ENCODE measurements at places on chromosomes 3 and 15. TPM values are rescaled to one million over a fixed set of nuclear protein-coding genes. Genes with fewer than 3 reads are reported as not detected.

Gene RTP1
- not detected for total RNA-seq

Gene TTLL13
- total RNA-seq = not detected

Gene RGMA
- 0.18 TPM for total RNA-seq

Gene CD200R1
- total RNA-seq = under 0.01 TPM

Gene GOLGA6D
- total RNA-seq = not detected

Gene ZBTB47
- total RNA-seq = 10.9 TPM

Gene ISL2
- 1.3 TPM for total RNA-seq

GRCh38 chr15:71003319-71003718, 110.7 kb downstream of the LRRC49 start:
- no peak overlapping the region for H3K27ac ChIP-seq
- DNase-seq = peak; percentile 62
- no peaks in the 10 kb centered on the region for H3K27me3 ChIP-seq
- no peaks in the 10 kb centered on the region for H3K36me3 ChIP-seq
- H3K4me1 ChIP-seq = peaks cover 2% of the 10 kb centered on the region
- no peak overlapping the region for H3K4me3 ChIP-seq

GRCh38 chr15:82540055-82540983, at the start of gene RPS17:
RPS17 (minus strand) TSS chr15:82540457; CDS start chr15:82540428, 29 bp downstream.
- H3K4me3 ChIP-seq = peak within 1 kb of the TSS; percentile 99
- peaks cover 35% of the 10 kb centered on the region for H3K36me3 ChIP-seq
- peak within 1 kb of the TSS; percentile 89 for H3K27ac ChIP-seq
- peaks cover 6% of the 10 kb centered on the region for H3K4me1 ChIP-seq
- H3K27me3 ChIP-seq = no peaks in the 10 kb centered on the region

DNA sequence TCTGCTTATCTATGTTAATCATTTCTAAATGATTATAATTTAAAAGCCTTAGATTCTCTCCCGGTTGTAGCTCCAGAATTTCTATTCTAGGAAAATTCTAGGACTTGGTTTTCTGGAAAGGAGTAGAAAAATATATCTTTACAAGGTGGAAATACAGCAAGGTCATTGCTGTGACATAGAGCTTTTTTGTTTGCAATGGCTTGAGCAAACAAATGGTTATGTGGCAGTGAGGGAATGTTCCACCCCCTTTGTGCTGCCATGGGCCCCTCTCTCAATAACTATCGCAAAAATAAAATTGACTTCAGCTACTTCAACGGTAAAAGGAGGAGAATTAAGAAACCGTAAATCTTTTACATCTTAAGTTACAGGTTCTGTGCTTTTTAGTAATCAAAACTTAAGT, 517.1 kb downstream of the EPHA3 start:
- no peak overlapping the region for H3K27ac ChIP-seq
- H3K27me3 ChIP-seq = no peaks in the 10 kb centered on the region
- no peaks in the 10 kb centered on the region for H3K36me3 ChIP-seq
- H3K4me3 ChIP-seq = no peak overlapping the region
- no peak for DNase-seq

- DNase-seq = no peak
- no peak overlapping the region for H3K4me3 ChIP-seq
- peaks cover 26% of the 10 kb centered on the region for H3K36me3 ChIP-seq
- H3K4me1 ChIP-seq = peaks cover 8% of the 10 kb centered on the region
These were observed 23.6 kb downstream of the HEG1 start for GRCh38 chr3:125032100-125032643.

- no peaks in the 10 kb centered on the region for H3K4me1 ChIP-seq
- H3K27ac ChIP-seq = no peak overlapping the region
- no peaks in the 10 kb centered on the region for H3K27me3 ChIP-seq
These were observed 112.6 kb downstream of the SQOR start for GRCh38 chr15:45747426-45747825.

DNA sequence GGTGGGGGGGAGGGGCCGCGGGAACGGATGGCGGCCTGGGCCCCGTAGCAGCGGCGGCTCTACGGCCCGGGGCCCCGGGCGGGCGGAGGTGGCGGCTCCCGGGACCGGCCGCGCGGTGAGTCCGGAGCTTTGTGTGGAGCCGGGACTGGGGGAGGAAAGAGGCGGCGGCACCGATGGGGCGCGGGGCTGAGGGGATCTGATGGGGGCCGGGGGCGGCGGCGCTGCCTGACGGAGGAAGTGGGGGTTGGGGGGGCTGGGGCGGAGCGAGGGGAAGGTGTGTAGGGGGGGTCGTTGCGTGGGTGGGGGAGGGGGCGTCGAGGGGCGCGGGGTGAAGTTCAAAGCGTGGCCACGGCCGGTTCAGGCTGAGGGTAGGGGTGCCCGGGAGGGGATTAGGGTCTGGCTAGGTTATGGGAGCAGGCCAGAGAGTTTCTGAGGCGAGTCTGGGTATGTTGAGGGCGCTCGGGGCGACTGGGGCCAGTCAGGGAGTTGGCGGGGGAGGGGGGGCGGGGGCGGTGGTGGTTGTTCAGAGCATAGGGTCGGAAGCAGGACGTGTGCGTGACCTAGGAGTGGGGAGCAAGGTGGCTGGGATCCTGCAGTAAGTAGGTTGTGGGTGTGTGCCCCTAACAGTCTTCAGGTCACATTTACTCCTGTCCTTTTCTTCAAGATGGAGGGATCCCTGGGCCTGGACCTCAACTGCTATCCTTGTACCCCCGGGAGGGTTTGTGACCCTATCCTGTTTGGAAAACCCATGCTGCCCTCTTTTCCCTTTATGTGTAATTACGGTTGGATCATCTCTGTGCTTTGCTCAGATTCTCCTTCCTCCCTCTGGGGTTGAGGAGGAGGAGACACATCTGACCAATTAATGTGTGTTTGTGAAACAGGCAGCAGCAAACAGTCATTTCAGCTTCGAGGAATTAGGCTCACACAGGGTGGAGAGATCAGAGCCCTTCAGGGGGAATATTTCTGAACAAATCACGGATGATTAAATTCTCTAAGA, 644 bp downstream of the ZNF609 start:
- no peaks in the 10 kb centered on the region for H3K27me3 ChIP-seq
- H3K4me1 ChIP-seq = peaks cover 11% of the 10 kb centered on the region
- H3K36me3 ChIP-seq = peaks cover 3% of the 10 kb centered on the region
- H3K27ac ChIP-seq = peak overlapping the region; percentile 81

DNA sequence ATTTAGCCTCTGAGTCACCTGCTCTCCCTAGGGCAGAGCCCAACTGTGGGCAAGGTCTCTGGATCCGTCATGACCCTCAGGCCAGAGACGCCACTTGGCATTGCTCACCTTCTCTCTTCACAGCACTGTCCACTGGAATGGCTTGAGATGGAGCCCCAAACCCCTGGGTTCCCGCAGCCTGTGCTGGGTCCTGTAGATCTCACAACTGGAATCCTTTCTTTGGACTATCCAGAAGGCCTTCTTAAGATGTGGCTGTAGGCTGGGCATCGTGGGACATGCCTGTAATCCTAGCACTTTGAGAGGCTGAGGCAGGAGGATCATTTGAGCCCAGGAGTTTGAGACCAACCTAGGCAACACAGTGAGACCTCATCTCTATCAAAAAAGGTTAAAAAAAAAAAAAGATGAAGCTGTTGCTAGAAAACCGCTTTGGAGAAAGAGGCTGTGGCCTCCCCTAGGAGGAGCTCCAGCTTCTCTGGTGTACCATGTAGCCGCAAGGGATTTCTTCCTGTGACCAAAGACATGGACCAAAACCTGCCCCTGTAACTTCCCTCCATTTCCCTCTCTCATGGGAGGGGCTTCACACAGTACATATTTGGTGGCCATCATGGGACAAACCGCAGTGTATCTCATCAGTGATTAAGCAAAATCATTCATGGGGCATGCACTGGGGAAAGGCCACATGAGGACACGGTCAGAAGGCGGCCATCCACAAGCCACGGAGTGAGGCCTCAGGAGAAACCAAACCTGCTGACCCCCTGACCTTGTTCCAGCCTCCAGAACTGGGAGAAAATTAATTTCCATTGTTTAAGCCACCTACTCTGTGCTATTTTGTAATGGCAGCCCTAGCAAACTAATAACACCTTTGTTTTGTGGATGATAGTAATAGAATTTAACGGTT, 23.3 kb upstream of the BUB1B start:
- H3K4me3 ChIP-seq = no peak overlapping the region
- no peaks in the 10 kb centered on the region for H3K36me3 ChIP-seq
- no peak for DNase-seq
- H3K27me3 ChIP-seq = peaks cover 6% of the 10 kb centered on the region

- H3K4me3 ChIP-seq = peak overlapping the region; percentile 26
- no peak overlapping the region for H3K27ac ChIP-seq
- H3K36me3 ChIP-seq = no peaks in the 10 kb centered on the region
- no peaks in the 10 kb centered on the region for H3K27me3 ChIP-seq
These were observed 2.2 kb downstream of the TGFBR2 start for GRCh38 chr3:30608598-30608947.

GRCh38 chr3:167113035-167113830, 266.9 kb downstream of the ZBBX start:
- H3K4me3 ChIP-seq = no peak overlapping the region
- no peak for DNase-seq
- H3K36me3 ChIP-seq = no peaks in the 10 kb centered on the region
- no peaks in the 10 kb centered on the region for H3K4me1 ChIP-seq
- H3K27ac ChIP-seq = no peak overlapping the region

GRCh38 chr15:100531204-100531603, 2.5 kb upstream of the CERS3 start:
- no peaks in the 10 kb centered on the region for H3K36me3 ChIP-seq
- H3K4me3 ChIP-seq = no peak overlapping the region
- no peaks in the 10 kb centered on the region for H3K4me1 ChIP-seq
- H3K27me3 ChIP-seq = no peaks in the 10 kb centered on the region

DNA sequence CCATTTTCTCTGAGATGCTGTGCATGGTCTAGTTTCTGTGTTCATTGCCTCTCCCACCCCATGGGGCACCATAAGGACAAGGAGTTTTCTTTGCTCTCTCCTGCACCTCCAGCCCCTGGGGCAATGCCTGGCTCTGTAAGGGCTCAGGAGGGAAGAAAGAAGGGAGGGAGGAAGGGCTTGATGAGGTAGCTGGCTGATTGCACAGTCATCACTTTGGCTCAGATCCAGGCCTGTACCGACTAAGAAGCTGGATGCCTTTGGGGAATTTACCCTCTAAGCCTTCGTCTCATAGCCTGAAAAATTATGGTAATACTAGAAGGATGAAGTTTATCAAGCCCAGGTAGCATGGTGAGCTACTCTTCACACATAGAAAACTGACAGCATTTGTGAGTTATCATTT, 382.9 kb downstream of the GABRG3 start:
- H3K27me3 ChIP-seq = no peaks in the 10 kb centered on the region
- H3K4me1 ChIP-seq = no peaks in the 10 kb centered on the region
- no peak overlapping the region for H3K27ac ChIP-seq
- no peak overlapping the region for H3K4me3 ChIP-seq
